ENCODE measurements at places on chromosomes 6 and 20. TPM values are rescaled to one million over a fixed set of nuclear protein-coding genes. Genes with fewer than 3 reads are reported as not detected.

HMGN3 gene
- total RNA-seq = 18.5 TPM

CNKSR3 gene
- 3.0 TPM for total RNA-seq

GPANK1 gene
- 10.1 TPM for total RNA-seq

USP49 gene
- 3.1 TPM for total RNA-seq

VPS16 gene
- 57.6 TPM for total RNA-seq

KCNQ5 gene
- total RNA-seq = 5.0 TPM

RNF144B gene
- total RNA-seq = 0.74 TPM

GRM1 gene
- not detected for total RNA-seq

SYCP2L gene
- 0.59 TPM for total RNA-seq

SLC22A7 gene
- total RNA-seq = not detected

CRISP3 gene
- total RNA-seq = not detected

HSPA12B gene
- not detected for total RNA-seq

SPATA25 gene
- total RNA-seq = 1.1 TPM

SPTLC3 gene
- total RNA-seq = 4.0 TPM

SLC22A3 gene
- total RNA-seq = 142 TPM

SAMD3 gene
- 24.1 TPM for total RNA-seq

ADTRP gene
- total RNA-seq = 4.9 TPM

C6orf52 gene
- 0.30 TPM for total RNA-seq

ERMARD gene
- total RNA-seq = 17.8 TPM

MUC22 gene
- not detected for total RNA-seq

KIF6 gene
- total RNA-seq = 0.55 TPM

OSER1 gene
- total RNA-seq = 29.3 TPM

FAM83C gene
- not detected for total RNA-seq

PPP1R3G gene
- 1.5 TPM for total RNA-seq

RAD21L1 gene
- 0.59 TPM for total RNA-seq

C20orf144 gene
- total RNA-seq = 0.05 TPM

BPIFA1 gene
- not detected for total RNA-seq

HLA-DOB gene
- total RNA-seq = 0.18 TPM

CASS4 gene
- total RNA-seq = 0.14 TPM

HLA-DRB1 gene
- not detected for total RNA-seq

ZC2HC1B gene
- not detected for total RNA-seq

PNPLA1 gene
- 0.05 TPM for total RNA-seq

FAM217A gene
- not detected for total RNA-seq

FAM210B gene
- 44.6 TPM for total RNA-seq

ARFGEF3 gene
- 1.1 TPM for total RNA-seq

TNF gene
- under 0.01 TPM for total RNA-seq

CHMP4B gene
- total RNA-seq = 37.4 TPM

PNLDC1 gene
- total RNA-seq = not detected

LAMP5 gene
- not detected for total RNA-seq

ZSCAN23 gene
- total RNA-seq = 7.4 TPM

All from smooth muscle cell of the umbilical artery (primary cell).